ENCODE measurements at places on chromosomes 7 and 10. TPM values are rescaled to one million over a fixed set of nuclear protein-coding genes. Genes with fewer than 3 reads are reported as not detected.
A peak's percentile ranks its signal among the peaks of the same experiment; 100 is the strongest.

DNA sequence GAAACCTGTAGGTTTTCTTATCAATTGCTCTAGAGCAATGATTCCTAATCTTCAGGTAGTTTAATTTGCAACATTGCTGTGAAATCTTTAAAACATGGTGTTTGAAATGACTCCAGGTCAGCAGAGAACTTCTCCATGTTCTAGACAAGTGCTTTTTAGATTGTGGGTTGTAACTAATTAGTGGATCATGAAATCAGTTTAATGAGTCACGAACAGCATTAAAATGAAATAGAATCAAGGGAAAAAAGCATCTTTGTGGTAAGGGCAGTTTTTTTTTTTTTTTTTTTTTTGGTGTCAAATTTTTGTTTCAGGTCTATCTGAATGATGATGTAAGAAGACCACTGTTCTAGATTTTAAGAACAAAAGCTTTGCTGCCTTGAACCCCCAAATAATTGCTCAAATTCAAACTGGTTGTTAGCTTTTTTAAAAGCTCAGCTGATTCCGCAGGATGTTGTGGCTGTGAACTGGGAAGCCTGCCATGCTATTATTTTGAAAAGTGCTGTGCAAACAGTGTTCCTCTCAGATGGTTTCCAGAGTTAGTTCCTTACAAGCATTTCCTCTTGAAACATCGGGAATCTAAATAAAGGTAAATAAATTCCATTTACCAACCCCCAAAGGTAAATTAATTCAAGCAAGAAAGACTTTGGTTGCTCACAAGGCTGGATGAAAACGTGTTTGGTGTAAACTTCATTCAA is 13.1 kb upstream of the PDK4 start:
- peak; percentile 49 for DNase-seq

GALNT17 gene
- 4.3 TPM for total RNA-seq

DNA sequence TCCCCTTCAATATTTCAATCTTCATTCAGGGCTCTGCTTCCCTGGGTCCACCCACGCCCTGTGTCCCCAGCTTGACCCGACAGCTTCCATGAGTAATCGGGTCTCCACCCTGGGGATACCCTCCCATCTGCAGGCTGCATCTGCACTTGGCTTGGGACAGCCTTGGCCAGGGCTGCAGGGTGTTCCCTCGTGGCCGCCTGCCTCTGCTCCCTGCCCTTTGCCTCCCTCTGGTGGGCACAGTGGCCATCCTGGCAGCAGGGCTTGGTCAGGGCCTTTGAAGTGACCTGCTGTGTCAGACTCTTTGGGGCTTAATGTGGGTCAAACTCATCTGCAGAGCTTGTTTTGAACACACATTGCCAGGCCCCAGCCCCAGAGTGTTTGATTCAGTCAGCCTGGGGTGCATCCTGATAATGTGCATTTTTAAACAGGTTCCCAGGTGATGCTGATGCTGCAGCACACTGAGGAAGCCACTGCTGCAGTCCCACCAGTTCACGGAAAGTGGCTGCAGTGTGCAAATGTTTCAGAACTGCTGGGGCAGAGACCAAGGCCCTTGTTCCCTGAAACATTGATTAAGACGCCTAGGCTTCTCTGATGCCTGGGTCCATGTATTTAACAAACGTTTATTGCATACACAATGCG is 80.7 kb upstream of the SEC61G start:
- peak; percentile 30 for DNase-seq

DNA sequence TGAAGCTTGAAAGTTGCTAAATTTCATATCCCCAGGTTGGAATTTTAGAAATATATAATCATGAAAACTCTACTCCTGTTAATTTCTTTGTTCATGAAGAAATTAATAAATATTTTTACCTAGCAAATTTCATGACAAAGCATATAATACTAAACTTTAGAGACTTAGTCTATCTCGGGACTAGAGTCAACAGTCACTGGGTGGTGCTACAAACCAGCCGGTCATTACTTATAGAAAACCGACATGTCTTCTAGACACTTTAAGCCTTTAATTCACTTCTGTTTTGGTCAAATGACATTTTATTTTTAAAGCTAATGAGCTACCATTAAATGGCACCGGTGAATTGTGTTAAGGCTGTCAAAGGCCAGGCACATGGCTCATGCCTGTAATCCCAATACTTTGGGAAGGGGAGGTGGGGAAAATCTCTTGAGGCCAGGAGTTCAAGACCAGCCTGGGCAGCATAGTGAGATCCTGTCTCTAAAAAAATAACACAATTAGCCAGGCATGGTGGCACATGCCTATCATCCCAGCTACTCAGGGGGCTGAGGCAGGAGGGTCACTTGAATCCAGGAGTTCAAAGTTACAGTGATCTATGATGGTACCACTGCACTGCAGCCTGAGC is 270.1 kb downstream of the CACNA2D1 start:
- DNase-seq: no peak

DNA sequence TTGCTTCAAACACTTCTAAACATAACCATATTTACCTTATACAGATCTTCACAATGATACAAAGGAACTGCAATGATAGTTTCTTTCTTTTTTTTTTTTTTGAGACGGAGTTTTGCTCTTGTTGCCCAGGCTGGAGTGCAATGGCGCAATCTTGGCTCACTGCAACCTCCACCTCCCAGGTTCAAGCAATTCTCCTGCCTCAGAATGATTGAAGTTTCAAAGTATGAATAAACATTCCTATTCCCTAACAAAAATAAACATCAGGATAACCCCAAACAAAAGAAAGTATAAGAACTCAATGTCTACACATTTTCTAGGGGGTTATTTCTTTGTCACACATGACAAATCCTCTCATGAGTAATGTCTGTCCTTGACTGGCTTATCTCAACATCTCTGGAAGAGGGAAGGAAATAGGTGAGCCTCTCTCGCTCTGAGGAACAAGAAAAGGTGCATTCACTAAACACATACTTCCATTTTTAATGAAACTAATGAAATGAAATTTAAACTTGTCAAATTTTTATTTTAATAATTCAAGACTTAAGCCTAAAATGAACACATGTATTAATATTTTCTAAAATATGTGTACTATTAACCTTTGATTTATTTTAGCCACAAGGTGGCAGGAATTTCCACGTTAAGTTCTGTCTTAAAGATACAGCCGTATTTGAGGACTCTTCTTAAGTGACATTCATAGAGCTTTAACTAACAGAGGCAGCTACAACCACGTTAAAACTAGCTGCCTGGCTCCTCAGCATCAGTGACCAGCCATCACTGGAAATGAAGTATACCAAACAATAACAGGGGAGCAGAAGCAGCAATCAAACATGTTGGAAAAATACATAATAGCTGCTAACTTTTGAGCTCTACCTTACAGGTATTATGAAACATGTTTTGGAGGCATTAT is 58.3 kb downstream of the MALSU1 start:
- peak; percentile 53 for DNase-seq

GRCh38 chr7:99733003-99733402 is 2.0 kb downstream of the CYP3A7 start:
- no peak for DNase-seq

DNA sequence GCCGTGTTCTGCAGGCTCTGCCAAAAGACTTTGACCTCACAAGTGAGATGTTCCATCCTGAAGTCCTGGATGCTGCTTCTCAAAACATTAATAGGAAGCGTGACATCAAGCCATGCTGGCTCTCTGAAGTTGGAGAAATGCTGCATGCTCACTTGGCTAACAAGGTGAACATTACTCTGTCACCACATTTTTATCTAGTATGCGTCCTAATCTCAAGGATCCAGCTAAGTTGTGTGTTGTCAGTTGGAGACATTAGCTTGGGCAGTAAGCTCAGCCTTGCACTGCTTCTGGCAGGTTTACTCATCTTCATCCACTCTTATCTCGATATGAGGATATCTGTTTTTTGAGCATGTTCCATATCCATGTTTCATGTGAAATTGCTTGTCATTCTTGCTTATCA is 165.2 kb downstream of the SDK1 start:
- DNase-seq: no peak

DNA sequence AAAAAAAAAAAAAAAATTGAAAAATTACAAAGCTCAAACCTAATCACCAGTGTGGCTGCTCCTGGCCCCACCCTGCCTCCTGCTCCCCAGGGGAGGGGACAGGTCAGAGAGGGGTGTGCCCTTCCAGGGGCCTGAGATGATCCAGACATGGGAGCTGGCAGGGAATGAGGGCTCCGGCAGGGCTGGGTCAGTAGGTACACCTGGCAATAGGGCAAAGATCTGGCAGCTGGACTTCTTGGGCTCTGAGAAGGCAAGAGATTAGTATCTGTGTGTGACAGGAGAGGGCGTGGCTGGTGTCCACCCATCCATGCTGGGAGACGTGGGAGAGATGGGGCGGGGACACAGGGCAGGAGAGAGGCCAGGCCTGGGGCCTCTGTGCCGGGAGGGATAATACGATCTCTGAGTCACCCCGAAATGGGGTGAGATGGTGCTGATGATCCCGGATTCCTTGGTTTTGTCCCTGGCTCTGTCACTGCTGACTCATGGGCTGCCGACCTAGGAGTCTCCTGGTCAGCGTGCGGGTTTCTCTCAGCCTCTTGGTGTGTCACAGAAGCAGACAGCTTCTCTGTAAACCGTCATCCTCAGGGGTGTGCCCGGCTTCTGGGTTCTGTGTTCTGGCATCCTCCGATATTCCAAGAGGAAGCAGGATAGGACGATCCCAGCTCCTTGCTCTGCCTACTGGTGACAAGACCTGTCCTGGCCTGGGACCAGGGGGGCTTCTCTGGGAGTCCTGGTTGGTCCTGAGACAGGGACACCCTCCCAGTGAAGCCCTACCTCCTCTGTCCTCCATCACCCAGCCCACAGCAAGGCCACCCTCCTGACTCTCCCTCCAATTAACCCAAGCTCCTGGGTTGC is 8.2 kb upstream of the CLDN4 start:
- peak; percentile 91 for DNase-seq

- DNase-seq: no peak
These were observed 24.3 kb upstream of the CALU start for GRCh38 chr7:128714701-128715495.

DNA sequence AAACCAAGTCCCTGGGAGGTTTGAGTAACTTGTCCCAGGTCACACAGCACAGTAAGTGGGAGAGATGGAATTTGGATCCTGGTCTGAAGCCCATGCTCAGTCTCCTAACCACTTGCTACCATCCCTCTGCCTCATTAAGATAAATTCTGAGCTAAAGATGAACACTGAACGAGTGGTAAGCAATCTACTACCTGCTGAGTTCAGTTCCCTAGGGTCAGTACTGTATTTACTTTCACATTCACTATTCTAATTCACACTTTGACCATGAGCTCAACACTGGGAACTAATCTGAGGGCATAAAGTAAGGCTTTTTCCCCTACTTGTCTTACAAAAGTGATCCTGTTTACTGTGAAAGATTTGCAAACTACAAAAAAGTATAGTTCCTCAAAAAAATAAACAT is 2.4 kb downstream of the UROS start:
- no peak for DNase-seq

- DNase-seq: no peak
These were observed 217.5 kb downstream of the SNX13 start for GRCh38 chr7:17722798-17723197.

KLLN gene
- 0.53 TPM for total RNA-seq

GRCh38 chr7:42469341-42469740 is 232.3 kb upstream of the GLI3 start:
- DNase-seq: no peak

IFIT1B gene
- total RNA-seq: not detected

GRCh38 chr7:1103009-1103788 is 15.3 kb downstream of the GPER1 start:
- DNase-seq: peak; percentile 46

- DNase-seq: no peak
These were observed 47.2 kb downstream of the XPNPEP1 start for GRCh38 chr10:109875828-109876821.

- DNase-seq: no peak
These were observed 672.3 kb downstream of the TNS3 start for GRCh38 chr7:46909601-46910051.

SSC4D gene
- total RNA-seq: 6.9 TPM

GRCh38 chr10:1153251-1153763 is 97.1 kb downstream of the WDR37 start:
- no peak for DNase-seq

CNPY4 gene
- total RNA-seq: 19.5 TPM

KCNMA1 gene
- total RNA-seq: 42.6 TPM

DNA sequence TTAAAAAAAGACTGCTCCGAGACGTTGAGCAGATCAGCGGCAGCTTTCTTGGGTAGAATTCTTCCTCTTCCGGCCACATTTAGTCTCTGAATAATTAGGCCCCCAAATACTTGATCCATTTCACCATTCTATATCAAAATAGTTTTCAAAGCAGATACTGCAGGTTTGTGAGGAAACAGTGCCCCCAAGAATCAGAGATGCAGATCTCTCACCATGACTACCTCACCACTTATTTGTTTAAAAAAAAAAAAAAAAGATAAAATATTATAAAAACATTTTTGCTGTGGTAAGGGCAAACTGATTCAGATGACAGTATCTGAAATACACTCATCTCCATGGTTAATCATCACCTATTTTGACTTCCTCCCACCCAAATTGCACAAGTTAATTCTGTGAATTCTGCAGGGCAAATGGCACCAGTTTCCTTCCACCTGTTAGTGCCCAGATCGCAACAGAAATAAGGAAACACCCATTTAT is 210.4 kb downstream of the FAM107B start:
- no peak for DNase-seq

GRCh38 chr7:152615031-152615741 is 60.8 kb downstream of the XRCC2 start:
- DNase-seq: peak; percentile 32

DNA sequence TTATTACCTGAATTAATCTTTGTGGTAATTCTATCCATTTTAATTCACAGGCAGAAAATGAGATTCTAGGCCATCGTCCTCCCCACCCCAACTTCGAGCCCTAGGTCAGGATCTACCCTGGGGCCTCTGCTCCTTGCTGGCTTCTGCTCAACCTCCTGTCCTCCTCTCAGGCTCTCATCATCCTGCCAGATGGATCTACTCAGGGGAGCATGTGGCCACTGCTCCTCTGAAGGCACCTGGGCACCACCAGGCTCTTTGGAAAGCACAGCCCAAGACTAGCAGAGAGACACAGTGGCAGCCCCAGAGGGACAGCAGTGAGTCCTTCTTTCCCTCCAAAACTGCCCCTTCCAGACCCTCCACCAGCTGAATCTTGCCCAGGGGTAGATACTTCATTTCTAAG is 248.2 kb downstream of the TCERG1L start:
- DNase-seq: no peak

DNA sequence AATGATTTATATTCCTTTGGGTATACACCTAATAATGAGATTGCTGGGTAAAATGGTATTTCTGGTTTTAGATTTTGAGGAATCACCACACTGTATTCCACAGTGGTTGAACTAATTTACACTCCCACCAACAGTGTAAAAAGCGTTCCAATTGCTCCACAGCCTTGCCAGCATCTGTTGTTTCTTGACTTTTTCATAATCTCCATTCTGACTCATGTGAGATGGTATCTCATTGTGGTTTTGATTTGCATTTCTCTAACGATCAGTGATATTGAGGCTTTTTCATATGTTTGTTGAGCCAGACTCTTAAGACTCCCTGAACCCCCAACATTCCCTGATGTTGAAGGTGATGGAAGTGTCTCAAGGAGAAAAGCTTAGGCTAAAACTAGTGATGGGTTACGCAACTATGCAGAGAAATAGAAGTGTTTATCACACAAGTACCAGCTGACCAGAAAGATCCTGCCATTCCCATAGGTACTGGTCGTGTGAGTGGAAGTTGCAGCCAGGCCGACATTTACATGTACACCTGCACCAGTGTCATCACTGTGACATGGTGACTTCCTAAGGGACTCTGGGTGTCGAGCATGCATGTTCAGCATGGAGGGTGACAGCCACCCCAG is 711.2 kb upstream of the NRP1 start:
- DNase-seq: no peak

CACUL1 gene
- 35.0 TPM for total RNA-seq

GRCh38 chr10:77007834-77008233 is 629.8 kb downstream of the KCNMA1 start:
- no peak for DNase-seq

BTBD16 gene
- 0.47 TPM for total RNA-seq

EN2 gene
- total RNA-seq: not detected

All from hepatocyte (in vitro differentiated cells).